ENCODE measurements at places on chromosomes 1 and 21. TPM values are rescaled to one million over a fixed set of nuclear protein-coding genes. Genes with fewer than 3 reads are reported as not detected.

DNA sequence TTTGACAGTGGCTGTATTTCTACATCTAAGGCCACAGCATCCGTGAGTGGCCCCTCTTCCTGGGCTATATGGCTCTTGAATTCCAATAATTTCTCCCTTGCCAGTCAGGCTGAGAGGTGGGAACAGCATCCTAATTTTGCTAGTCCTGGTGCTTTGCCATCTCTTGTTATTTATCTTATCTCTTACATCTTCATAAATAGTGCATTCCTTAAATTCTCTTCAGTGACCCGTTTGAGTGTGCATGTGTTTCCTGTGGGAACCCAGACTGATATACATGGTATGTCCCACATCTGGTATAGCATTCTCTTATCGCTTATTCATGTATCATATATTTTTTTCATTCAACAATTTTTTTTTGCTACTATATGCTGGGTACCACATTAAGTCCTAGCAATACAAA lies 9.9 kb downstream of the S100A11 start:
- DNase-seq = no peak

DNA sequence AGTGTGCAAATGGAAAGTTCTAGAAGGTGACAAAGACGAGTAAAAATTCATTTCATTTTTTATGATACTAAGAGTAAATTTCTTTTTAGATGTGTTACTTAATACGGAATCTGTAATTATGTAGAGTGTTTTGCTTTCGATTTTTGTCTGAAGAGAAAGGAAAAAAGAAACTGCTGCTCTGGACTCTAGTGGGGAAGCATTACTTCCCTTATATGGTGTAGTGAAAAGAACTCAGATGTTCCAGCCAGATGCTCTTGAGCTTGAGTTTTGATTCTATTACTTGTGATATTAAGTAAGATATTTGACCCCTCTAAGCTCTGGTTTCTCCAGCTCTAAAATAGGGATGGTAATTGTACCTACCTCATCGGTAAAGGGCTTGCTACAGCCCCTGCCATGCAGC lies 12.2 kb upstream of the GPR161 start:
- DNase-seq = peak; percentile 7

- no peak for DNase-seq
These were observed 19.2 kb downstream of the CAPZB start for GRCh38 chr1:19466112-19466561.

Gene RNF2
- 12.4 TPM for total RNA-seq

Gene OR2L2
- total RNA-seq = not detected

DNA sequence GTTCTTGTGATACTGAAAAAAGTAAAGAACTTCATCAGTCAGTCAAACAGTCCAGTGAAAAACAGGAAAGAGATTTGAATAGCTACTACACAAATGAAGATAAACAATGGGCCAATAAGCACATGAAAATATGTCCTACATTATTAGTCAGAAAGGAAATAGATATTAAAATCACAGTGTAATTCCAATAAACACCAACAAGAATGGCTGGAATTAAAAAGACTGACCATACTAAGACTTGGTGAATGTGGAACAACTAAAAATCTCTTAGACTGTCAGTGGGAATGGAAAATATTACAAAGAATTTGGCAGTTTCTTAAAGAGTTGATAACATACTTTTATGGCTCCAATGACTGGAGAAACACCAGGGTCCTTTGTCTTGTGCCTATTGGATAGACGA lies 241.8 kb upstream of the USP24 start:
- no peak for DNase-seq

Gene ZBTB8A
- 12.0 TPM for total RNA-seq

GRCh38 chr1:215489771-215490565 lies 77.1 kb upstream of the KCTD3 start:
- DNase-seq = no peak

DNA sequence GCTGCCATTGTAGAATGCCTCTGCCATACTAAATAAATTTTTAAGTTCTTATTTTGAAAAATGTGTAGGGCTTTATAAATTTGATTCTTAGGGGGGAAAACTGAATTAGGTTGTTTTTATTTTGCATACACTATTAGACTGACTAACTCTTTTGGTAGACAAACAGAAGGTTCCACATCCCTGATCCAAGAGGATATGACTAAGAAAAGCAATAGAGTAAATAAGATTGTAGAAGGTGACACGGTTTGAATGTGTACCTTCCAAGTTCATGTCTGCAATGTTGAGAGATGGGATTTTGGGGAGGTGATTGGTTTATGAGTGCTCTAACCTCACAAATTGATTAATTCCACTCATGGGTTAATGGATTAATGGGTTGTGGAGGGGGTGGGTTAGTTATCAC lies 127.9 kb downstream of the GLUL start:
- DNase-seq = no peak

DNA sequence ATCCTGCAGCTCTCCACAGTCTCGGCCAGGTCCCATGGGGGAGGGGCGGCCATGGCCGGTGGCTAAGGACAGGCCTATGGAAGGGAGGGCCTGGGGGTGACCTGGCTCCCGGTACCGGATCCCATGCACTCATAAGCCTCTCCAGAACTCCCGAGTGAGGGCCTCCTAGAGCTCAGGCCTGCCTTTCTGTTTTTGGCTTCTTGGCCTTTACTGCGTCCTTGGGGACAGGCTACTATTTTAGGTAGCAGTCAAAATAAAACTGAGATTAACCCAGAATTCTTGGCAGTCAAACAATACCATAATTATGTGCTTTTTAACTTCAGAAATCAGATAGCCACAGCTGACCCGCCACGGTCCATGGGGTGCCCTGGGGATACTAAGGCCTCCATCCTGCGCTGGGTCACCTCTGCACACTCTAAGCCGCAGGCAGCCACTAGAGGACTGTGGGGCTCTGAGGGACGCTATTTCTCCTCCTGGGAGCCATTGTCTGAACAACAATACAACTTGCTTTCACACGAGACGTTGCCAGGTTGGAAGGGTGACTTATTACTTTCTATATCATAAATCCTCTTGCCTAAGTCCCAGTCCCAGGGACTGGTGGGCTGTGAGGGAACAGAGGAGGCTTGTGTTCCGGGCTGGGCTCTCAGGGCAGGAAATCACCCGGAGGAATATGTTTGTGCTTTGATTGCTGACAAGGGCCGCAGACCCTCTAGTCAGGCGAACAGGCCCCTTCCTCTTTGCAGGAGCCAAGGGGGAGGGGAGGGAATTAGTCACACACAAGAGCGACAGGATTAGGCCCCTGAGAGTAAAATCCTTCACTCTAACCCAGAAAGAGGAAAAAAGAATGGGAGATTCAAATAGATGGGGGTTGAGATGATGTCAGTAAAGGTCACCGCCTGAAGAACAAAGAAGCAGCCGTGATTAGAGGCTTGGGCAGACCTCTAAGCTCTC lies 40.7 kb upstream of the BCAR3 start:
- DNase-seq = no peak

Gene ACTL8
- not detected for total RNA-seq

DNA sequence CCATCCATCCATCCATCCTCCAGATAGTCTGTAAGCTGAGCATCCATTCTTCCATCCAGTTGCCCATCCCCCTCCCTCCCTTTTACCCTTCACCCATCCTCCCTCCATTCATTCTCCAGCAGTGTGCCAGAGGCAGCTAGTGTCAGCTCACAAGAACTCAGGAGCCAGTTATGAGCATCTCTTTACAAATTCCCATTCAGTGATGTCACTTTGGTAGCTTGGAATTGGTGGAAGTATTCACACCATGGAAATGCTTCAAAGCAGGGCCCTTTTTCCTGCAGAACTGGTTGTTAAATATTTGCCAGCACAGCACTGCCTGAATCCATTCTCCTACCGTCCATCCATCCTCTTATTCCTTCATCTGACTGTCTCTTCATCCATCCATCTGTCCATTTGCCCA lies 72.5 kb downstream of the ARHGEF10L start:
- DNase-seq = no peak

- DNase-seq = no peak
These were observed 25.0 kb upstream of the RD3 start for GRCh38 chr1:211517006-211517405.

Gene ZFP69
- 5.6 TPM for total RNA-seq

- no peak for DNase-seq
These were observed 354.0 kb upstream of the ADAMTS5 start for GRCh38 chr21:27320868-27321267.

Gene ASB17
- total RNA-seq = not detected

- no peak for DNase-seq
These were observed 220.7 kb upstream of the C1orf174 start for GRCh38 chr1:4120557-4121292.

- no peak for DNase-seq
These were observed 171.9 kb downstream of the SMYD3 start for GRCh38 chr1:246335151-246335550.

- no peak for DNase-seq
These were observed 16.6 kb upstream of the ABCG1 start for GRCh38 chr21:42202321-42202720.

- DNase-seq = no peak
These were observed 10.3 kb upstream of the ERMAP start for GRCh38 chr1:42806593-42806992.

Gene UBASH3A
- total RNA-seq = not detected
